CD4-positive, alpha-beta T cell treated with Interleukin-4 for 4 hours (primary cell): ENCODE measurements at places on chromosomes 2 and 18.

- peak; percentile 51 for DNase-seq
Observed at GRCh38 chr2:43175876-43176275, 50.5 kb downstream of the ZFP36L2 start.

DNA sequence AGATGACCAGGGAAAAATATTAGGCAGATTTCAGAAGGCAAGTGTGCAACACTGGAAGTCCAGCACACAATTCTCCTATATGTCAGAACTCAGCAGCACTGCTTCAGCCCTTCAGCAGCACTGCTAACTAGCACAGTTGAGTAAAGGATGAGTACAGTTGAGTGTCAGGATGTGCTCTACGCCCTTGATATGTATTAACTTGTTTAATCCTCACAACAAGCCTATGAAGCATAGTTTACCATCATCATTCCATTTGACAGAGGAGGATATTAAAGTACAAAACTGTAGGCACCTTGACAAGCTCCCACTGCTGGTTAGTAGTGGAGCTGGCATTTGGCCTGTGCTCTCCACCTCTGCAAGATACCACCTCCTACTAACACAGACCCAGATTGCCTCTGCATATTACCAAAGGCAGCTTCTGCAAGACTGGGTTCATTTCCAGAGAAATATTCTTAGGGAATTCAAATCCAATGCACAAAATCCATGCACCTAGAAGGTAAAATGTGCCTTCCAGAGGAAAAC, 230.8 kb downstream of the ANAPC1 start:
- no peak for DNase-seq

- no peak for DNase-seq
Observed at GRCh38 chr2:75190271-75190990, 8.9 kb downstream of the TACR1 start.

DNA sequence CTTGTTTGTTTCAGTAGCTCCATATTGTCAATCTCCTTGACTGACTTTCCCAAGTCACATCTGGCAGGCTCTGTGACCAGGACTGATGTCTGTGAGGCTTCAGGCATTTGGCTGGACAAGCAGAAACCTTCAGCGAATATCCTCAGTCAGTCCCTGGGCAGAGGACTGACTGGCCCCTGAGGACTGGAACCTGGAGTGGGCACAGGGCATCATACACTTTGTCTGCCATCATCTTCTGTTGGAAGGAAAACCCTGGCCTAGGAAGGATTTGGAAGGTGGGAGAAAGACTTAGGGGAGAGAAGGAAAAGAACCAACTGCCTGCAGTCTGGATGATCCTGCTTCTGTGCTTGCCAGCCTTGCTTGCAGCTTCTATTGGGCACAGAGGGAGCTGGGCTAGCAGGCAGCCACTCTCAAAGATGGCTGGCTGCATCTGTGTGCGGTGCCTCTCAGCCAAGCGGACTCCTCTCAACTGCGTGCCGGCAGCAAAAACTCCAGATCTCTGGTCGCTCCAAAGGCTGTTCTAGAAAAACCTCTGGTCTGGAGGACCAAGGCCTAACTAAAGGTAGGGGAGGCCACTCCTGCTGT, 126.8 kb downstream of the MARCHF4 start:
- no peak for DNase-seq

GRCh38 chr2:211793690-211794089, 744.9 kb downstream of the ERBB4 start:
- DNase-seq, result no peak

DNA sequence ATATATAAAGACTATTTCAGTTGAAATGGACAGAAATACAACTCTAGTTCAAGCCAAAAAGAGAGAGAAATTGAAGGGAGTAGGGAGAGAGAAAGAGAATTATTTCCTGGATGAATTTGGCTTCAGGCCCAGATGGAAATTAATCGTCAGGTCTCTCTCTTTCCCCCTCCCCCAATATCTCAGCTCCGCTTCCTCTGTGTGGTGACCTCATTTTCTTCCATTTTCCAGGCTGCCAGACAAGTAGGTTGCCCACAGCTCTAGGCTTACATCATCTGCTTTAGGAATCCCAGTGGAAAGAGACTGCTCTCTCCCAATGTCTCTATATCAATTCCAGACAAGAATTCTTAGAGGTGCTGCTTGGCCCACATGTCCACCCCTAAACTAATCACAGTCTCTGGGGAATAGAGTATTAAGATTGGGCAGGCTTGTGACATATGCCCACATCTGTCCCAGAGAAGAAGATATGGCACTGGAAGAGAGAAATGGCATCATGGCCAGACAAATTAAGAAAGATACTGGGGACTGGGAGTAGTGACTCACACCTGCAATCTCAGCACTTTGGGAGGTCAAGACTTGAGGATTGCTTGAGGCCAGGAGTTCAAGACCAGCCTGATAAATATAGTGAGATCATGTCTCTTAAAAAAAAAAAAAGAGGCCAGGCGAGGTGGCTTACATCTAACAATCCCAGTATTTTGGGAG, 37.2 kb upstream of the CFAP36 start:
- DNase-seq, result no peak

GRCh38 chr2:734496-734895, 57.3 kb upstream of the TMEM18 start:
- no peak for DNase-seq

GRCh38 chr18:4987452-4988405, 209.3 kb downstream of the AKAIN1 start:
- DNase-seq, result no peak

DNA sequence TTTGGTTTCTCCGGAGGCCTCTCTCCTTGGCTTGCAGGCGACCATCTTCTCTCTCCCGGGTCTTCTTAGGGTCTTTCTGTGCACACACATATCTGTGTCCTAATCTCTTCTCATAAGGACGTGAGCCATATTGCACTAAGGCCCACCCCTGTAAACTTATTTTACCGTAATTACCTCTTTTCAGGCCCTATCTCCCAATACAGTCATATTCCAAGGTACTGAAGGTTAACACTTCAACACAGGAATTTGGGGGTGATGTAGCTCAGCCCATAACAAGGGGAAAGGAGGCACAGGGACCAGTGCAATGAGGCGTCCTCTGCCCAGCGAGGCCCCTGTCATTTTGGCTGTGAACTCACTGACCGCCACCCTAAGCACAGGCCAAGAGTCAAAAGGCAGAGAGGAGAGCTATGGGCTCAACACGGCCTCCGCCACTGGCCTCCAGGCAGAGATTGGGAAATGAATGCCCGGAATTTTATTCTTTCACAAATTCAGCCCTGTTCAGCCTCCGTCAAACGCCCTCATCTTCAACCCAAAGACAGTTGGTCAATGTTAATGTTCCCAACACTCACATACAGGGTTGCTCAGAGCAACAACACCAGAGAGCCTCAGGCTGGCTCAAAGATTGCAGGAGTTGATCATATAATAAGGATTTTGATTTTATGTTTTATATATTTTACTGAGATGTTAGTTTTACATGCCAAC, 15.9 kb upstream of the NMUR1 start:
- DNase-seq, result no peak
